Cerebellar nuclear complex (tissue), 1 donor: ENCODE measurements at places on chromosomes 6 and 20.

DNA sequence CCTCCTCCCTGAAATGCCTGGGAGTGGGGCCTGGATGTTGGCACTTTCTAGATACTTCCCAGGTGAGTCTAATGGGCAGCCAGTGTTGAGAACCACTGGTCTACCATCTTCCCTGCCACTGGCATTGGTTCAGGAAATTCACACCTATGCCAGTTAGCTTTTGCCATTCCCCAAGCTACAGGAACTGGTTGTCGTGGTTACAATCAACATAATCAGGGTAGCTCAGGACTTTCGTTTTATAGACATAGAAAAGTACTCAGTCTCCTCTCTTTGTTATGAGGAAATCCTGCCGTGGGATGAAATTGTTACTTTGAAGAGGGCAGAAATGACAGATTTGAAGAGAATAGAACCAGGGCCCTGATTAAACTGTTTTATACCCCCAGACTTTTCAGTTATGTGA is 127.9 kb upstream of the FOXO3 start:
- DNase-seq = no peak

GRCh38 chr6:145547594-145548335 is 187.6 kb downstream of the EPM2A start:
- DNase-seq = no peak

DNA sequence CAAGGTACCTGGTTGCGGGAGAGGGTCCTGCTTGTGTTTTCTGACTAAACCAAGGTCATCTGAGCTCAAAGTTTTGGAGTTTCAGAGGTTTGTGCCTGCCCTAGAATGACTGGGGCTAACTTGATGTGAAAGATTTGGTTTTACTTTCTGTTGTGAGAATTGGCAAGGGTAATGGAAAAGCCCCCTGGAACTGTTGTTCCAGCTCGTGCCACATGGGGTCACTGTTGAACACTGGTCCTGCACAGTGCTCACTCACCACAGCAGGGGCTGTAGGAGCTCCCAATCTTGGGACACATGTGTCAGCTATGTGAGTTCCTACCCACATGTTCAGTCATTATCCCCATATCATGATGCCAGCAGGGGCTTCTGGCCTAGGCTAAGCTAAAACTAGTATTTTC is 6.5 kb downstream of the TGM6 start:
- DNase-seq = no peak

DNA sequence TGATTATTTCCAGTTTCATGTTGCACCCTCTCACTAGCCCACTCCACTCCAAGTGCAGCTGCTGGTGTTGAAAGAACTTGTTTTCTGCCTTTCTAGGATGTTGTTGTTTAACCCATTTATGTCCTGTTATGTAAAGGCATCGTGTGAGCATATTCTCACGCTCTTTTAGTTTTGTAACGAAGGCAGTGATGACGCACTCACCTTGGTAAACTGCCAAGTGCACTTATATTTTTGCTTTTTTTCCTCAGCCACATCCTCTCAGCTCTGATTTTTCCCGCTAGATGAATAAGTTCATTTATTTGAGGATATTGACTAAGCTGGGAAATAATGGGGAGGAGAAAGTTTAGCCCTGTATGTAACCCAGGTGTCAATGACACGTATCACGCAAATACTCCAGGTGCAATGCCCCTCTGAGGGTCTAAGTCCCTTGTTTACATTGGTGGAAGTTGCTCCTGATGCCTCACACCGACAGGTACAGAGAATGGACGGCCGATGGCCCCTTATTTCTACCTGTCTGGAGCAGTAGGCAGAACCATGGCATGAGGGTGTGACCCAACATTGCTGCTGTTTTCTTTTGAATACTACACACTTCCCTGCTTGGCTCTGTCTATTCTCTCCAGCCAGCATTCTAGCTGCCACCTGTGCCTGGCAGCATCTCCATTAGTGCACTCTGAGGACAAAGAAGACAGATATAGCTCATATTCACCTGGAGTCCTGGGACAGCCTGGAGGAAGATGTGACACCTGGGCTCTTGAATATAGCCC is 132.7 kb upstream of the SLC24A3 start:
- DNase-seq = no peak

- no peak for DNase-seq
Measured at GRCh38 chr6:119587537-119587936, 238.0 kb upstream of the MAN1A1 start.

- DNase-seq = no peak
Measured at GRCh38 chr20:2221921-2222320, 73.9 kb upstream of the TGM3 start.

DNA sequence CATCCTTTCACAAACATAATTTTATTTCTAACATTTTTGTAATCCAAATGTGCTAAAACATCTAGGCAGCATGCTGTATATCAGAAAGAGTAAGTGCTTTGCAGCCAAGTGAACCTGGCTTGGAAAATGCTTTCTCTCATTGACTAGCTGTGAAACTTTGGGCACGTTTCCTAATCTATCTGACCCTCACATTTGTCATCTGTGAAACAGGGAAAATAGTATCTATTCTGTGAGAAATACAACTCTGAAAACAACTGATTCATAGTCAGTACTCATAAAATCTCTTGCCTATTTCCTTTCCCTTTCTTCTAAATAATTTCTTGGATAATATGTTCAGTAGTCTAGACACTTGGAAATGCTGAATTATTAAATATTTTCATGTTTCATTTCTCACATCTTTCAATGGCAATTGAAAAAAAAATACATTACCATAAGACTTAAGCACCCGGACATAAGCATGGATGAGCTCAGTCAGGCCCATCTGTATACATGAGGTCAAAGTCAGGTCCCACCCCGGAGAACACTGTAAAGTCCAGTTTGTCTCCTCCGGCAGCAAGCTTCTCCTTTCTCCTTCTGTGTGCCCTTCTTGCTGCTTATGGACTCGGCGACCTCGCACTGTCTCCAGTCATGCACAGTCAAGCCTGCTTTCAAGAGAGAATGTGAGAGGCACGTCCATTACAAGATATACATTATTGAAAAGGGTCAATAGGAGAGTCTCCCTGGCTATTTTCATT is 455.0 kb upstream of the SOX4 start:
- no peak for DNase-seq

- no peak for DNase-seq
Measured at GRCh38 chr6:152068622-152069261, 261.3 kb downstream of the ESR1 start.

GRCh38 chr6:124420116-124420840 is 542.0 kb upstream of the RNF217 start:
- no peak for DNase-seq

GRCh38 chr6:39517756-39518155 is 195.3 kb upstream of the KCNK16 start:
- no peak for DNase-seq

GRCh38 chr6:155880900-155881299 is 425.3 kb upstream of the NOX3 start:
- no peak for DNase-seq

GRCh38 chr6:71720705-71721104 is 165.6 kb upstream of the RIMS1 start:
- DNase-seq = no peak

DNA sequence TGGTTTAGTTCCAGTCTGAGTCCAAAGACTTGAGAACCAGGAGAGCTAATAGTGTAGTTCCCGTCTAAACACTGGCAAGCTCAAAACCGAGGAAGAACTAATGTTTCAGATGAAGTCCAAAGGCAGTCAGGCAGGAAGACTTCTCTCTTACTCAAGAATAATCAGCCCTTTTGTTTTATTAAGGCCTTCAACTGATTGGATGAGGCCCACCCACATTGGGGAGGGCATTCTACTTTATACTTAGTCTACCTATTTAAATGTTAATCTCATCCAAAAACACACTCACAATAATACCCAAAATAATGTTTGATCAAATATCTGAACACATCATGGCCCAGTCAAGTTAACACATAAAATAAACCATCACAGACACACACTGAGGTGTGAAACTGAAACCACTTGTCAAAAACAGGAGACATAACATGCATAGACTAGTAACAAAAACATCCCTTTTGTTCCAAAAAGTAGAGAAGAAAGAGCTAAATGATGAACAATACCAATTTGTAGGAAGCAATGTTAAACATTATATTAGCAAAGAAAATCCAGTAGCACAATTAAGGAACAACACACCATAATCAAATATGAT is 50.2 kb upstream of the SENP6 start:
- DNase-seq = no peak

DNA sequence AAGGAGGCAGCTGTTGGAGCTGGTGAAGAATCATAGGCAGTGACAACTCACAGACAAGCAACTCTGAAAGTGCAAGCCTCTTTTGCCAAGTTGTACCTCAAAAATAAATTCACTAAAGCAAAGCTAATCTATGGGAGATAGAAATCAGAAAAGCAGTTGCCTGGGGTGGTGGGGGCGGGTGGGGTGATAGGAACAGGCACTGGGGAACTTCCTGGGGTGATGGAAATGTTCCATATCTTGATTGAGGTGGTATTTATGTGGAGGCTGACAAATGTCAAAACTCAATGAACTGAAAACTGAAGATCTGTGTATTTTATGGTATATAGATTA is 52.4 kb downstream of the ATP9A start:
- no peak for DNase-seq

DNA sequence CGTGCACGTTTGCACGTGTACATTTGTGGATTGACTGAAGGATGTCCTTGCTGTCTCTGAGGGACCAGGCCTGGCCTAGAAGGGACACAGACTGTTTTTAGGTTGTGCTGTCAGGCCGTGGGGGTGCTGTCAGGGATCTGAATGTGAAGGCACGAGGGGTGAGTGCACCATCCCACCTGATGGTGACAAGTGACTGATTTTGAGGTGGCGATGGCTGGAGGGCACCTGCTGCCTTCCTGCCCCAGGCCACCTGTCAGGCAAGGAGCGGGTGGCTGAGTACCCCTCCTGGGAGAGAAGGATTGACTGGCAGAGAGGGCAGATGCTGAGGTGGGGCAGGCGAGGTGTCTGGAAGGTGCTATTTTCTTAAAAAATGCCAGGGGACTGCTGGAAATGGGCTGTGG is 1.2 kb downstream of the RAB44 start:
- DNase-seq = no peak

DNA sequence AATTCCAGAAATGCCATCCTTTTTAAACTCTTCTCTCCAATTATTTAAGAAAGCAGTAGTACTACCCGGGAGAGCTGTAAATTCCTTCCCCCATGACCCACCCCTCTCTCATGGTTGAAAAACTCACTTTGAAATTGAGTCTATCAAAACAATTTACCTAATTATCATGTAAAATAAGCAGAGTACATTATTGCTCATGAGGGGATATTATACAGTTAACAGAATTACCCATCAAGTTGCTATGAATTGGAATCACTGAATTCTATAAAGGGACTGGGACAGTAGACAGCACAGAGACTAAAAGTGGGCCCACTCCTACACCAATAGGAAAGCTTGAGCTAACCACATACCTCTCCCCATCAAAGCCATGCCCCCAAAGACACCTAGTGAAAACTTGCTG is 16.3 kb downstream of the JAG1 start:
- no peak for DNase-seq

- DNase-seq = no peak
Measured at GRCh38 chr6:143803769-143804568, 39.2 kb upstream of the LTV1 start.
